MG63 (cell line): ENCODE measurements at places on chromosomes 1 and 21. TPM values are rescaled to one million over a fixed set of nuclear protein-coding genes. Genes with fewer than 3 reads are reported as not detected.
A peak's percentile ranks its signal among the peaks of the same experiment; 100 is the strongest.

DNA sequence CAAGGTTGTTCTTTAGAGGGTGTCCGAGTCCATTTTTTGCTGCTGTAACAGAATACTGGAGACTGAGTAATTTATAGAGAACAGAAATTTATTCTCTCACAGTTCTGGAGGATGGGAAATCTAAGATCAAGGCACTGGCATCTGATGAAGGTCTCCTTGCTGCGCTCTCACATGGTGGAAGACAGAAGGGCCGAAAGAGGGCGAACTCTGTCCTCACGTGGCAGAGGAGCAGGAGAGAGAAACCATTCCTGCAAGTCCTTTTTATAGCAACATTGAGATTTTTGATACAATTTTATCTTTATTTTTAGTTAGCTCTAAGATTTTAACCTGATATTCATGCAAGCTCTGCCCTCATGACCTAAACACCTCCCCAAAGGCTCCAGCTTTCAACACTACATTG is 48.3 kb downstream of the ATG4C start:
- DNase-seq = no peak

The OPRD1 gene
- under 0.01 and 0.05 TPM in 2 replicates for total RNA-seq

DNA sequence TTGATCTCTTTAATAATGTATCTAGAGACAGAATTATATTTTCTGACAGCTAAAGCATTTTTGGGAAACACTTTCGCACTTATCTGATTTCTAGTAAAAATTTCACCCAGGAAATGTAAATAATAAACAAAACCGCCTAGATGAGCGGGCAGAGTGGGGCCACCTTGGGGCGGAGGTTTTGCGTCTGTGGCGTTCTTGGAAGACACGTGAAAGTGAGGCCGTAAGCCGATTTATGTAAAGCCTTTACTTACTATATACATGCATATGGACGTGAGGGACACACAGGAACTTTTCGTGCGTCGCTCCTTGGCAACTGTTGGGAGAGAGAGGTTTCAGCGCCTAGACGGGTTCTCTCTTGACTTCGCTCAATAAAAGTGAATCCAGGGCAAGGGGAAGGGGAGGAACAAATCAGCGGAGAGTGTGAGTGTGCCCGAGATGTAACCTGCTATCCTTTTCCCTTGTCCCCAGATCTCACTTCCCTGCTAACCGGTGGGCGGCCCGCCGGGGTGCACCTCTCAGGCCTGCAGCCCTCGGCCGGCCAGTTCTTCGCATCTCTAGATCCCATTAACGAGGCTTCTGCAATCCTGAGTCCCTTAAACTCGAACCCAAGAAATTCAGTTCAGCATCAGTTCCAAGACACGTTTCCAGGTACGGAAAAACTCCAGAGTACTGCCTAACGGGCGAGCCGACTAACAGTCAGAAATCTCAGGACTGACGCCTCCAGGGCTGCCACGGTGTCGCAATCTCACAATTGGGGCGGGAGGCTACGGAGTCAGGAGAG is 1.7 kb downstream of the HLX start:
- no peak for DNase-seq

- DNase-seq = peak; percentile 91
Observed at GRCh38 chr21:44927587-44928461, 7.1 kb upstream of the ITGB2 start.

GRCh38 chr1:60859111-60859510 is 223.2 kb upstream of the NFIA start:
- DNase-seq = no peak
